SW480 (cell line): ENCODE measurements at places on chromosomes 16 and 17.

DNA sequence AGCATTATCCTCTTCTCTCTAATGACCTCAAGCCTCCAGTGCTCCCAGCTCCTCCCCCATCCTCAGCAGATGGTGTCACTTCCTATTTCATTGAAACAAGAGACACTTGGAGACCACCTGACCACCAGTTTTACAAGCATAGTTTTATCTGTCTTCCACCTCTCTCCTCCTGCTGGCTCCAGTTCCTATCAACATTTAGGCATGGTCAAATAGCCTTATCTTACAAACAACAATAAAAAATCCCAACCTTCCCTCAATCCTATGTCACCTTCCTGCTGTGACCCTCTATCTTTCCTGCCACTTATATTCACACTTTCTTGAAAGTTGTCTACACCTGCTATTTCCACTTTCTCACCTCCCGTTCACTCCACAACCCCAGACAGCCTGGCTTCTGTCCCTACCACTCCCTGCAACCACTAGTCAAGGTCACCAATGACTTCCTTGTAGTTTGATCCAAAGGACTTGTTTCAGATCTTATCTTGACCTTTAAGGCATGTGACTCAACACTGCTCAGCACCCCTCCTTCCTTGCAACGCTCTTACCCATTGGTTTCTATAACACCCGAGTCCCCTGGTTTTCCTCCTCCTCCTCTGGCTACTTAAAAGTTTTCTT is 4.3 kb upstream of the NTN1 start:
- peak; percentile 52 for DNase-seq

DNA sequence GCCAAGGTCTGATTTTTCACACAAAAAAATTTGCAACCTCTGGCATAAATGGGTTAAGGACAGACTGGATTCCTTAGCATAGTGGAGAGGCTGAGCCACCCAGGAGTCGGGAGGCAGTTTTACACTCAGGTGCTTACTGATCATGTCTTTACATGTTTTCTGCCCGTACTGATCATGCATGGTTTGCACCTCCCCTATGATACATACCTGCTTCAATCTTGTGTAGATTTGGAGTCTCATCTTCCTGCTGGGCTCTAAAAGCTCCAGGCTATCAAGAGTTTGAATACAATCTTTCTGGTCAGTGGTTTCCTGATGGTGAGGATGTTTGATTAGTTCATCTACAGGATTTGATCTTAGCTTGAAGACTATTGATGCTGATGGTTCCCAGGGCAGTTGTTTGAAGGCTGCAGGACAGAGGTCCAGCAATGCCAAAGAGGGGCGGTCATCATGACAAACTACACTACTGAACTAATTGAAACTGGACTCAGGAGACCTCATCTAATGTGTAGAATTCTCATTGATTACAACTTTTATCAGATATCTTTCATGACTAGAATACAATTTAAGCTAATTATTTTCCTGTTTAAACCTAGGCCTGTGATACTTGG is 6.9 kb downstream of the C1QBP start:
- DNase-seq = no peak

DNA sequence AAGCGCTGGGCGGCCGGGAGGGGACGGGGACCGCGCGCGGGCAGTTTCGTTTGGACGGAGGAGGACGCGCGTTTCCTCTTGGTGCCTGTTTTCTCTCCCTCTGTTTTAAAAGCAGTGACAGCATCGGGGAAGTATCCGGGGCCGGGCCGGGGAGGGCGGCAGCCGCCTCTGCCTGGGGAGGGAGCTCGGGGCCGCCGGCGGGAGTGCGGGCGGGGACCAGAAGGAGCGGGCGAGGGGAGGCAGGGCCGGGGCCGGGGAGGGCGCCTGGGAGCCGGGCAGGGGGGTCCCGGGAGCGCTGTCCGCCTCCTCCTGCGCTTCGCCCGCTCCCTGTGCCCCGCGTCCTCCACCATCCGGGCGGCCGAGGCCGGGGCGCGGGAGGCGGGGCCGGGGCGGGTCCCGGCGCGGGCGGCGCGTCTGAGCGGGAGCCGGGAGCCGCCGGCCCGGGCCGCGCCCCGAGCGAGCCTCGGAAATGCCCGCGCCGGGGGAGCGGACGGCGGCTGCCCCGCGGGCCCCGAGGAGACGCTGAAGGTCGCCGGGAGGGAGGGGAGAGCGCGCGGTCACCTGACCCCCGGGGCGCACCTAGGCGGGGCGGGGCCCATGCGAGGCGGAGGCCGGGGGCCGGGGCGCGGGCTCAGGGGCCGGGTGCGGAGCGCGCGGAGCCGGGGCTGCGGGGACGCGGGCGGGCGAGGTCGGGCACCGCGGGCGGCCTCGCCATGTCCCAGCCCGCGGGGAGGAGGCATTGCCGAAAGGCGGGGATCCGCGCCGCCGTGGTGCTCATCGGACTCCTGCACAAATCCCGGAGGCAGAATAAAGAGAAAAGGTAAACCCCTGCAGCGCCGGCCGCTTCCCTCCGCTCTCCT is 57.3 kb downstream of the RAP1GAP2 start:
- DNase-seq = peak; percentile 43

DNA sequence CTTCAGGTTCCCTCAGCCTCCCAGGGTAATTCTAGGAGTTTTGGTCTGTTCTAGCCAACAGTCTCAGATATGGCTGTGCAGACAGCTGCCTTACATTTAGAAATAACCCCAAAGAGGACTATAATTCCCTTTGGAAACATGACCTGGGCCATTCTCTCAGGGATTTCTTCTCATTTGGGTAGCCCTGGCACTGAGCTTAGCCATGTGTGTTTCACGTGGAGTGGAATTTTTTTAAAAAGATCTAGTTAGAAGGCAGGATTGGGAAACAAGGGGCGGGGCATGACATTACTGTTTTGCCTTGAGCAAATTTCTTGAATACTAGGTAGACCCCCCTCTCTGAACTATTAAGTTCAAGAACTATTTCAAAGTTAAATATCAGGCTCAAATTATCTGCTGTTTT is 29.6 kb upstream of the MRC2 start:
- no peak for DNase-seq

DNA sequence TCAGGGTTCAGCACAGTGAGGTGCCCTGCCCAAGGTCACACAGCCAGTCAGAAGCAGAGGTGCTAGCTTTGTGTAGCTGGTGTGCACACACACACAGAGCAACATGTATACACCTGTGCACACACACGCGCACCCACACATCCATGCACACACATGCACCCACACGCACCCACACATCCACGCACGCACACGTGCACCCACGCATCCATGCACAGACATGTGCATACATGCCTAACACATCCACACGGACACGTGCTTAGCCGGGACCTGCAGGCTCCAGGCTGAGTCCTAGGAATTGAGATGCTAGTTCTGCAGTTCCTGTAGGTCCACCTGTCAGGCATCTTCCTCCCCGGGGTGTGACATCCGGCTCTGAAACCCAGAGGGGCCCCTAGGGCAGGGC is 13.0 kb upstream of the DPEP1 start:
- DNase-seq = no peak

DNA sequence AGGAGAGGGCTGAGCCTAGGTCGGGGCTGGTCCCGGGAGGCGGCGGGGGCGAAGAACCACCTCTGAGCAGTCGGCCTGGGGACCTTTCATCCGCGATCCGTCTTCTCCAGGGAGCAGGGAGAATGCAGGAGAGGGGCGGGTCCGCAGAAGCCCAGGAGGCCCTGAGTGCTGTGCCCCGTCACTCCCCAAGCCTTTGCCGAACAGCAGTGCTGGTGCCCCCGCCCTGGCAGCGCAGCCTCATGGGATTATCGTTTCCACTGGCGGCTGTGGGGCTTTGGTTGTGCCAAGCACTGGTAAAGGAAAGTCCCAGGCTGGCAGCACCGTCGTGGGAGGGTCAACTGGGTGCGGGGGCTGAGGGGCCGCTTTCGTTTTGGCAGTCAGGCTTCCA is 631 bp downstream of the TBL3 start:
- DNase-seq = no peak

DNA sequence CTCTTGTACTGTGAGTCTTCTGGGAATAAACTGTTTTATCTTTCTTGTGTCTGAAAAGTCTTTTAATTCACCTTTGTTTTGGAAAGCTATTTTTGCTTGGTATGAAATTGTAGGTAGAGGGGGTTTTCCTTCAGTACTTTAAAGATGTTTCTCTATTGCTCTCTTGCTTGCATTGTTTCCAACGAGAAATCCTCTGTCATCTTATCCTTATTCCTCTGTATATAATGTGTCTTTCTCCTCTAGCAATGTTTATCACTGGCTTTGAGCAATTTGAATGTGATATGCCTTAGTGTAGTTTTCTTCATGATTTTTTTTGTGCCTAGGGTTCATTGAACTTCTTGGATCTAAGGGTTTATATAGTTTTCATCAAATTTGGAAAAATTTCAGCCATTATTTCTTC is 96.3 kb downstream of the CDK5R1 start:
- DNase-seq = no peak

GRCh38 chr17:2085648-2085949 is 30.7 kb downstream of the HIC1 start:
- no peak for DNase-seq

DNA sequence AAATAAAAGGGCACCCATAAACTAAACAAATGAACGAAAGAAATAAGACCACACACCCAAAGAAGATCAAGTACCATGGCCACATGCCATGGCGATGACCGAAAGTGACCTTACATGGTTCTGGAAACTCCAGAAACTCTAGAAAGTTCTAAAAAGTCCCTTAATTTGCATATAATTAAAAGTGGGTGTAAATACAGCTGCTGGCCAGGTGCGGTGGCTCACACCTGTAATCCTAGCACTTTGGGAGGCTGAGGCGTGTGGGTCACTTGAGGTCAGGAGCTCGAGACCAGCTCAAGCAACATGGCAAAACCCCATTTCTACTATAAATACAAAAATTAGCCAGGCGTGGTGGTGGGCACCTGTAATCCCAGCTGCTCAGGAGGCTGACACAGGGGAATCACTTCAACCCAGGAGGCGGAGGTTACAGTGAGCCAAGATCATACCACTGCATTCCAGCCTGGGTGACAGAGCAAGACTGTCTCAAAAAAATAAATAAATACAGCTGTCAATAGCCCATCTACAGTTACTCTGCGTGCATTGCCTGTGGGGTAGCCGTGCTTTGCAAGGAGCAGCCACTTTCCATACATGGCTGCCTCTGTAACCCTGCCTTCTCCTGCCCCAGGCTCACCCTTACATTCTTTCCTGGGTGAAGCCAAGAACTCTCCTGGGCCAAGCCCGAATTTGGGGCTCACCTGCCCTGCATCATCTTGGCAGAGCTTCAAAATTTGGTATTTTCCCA is 7.2 kb upstream of the ZNF778 start:
- no peak for DNase-seq

- peak; percentile 27 for DNase-seq
Observed at GRCh38 chr16:2157480-2158261, 2.1 kb downstream of the TRAF7 start.

GRCh38 chr17:21129023-21129681 is 2.4 kb downstream of the DHRS7B start:
- DNase-seq = peak; percentile 23

DNA sequence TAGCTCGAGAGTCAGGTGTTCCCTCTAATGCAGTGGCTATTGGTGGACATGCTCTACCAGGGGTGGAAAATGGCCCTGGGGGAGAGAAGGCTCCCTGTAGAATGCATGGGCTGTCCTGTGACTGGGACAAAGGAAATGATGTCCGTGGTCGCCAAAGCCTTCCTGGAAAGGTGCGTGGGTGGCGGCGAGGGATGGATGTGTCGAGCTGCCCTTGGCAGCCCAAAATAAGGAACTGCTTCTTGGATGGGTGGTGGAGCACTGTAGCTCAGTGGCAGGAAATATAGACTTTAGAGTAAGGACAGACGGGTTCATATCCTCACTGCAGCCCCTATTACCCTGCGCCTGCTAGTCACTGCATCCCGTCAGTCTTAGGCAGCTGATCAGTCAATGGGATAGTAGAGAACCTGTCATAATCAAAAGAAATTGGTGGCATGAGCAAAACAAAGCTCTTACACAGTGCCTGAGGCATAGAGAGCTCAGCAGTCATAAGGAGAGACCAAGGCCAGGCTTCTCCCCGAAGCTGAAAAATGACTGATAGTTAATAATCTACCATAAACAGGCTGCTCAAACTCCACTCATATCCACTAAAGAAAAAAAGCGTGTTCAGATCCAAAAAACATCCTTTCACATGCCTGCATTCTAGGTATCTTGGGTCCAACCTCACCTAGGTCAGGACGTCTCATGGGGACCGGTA is 123.5 kb upstream of the PLCG2 start:
- DNase-seq = no peak

DNA sequence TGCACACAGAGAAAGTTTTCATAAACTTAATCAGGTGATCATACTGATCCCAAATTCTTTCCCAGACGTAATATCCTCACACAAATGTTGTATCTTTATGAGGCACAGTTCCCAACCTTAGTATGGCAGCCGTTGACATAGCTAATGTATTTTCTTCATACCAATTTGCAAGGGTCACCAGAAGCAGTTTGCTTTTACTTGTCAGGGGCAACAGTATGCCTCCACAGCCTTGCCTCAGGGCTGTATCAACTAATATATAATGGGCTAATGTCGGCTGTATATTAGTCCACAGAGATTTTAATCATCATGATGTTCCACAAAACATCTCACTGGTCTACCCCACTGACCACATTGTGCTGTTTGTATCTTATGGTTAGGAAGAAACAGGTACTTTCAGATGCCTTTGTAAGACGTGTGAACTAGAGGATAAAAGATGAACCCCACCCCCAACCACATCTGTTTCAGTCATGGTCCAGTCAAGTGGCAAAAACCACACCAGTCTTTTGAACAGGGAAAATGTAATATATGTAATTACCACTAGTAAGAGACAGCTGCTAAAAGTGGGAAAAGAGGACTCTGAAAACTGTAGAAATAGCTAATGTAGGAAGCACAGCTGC is 55.2 kb downstream of the GAN start:
- no peak for DNase-seq

DNA sequence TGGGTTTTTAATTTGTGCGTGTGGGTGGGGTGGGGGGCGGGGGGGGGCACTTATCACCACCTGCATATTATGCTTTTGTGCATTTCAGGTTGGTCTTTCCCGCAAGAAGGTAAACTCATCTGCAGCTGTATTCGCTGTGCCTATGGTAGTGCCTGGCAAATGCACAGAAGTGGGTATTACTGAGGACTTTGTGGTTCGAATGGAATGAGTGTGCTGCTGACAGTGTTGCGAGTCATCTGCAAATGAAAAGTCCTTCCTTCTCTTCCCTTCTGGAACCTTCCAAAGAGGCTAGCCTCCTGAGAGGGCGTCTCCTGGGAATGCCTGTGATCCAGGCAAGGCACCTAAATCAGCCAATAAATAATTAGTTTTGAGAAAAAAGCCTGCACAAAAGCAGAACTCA is 532.9 kb downstream of the MAF start:
- peak; percentile 17 for DNase-seq
